AG20443 (cell line): ENCODE measurements at places on chromosomes 4 and X.

DNA sequence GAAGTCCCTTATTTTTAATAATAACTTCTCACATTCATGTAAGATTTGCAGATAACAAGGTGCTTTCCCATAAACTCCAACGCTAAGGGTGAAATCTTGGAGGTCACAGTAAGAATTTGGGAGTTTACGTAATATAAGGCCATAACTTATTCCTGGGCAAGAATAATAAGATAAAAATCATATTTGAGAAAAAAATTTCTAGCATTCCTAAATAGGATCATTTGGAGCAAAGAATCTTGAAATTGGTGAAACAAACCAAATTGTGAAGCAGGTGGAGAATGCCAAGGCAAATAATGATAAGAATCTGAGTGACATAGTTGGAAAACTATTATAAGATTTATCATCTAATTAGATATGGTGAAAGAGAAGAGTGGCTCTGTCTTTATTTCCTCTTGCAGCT lies 50.4 kb upstream of the FGF16 start:
- no peak for DNase-seq

DNA sequence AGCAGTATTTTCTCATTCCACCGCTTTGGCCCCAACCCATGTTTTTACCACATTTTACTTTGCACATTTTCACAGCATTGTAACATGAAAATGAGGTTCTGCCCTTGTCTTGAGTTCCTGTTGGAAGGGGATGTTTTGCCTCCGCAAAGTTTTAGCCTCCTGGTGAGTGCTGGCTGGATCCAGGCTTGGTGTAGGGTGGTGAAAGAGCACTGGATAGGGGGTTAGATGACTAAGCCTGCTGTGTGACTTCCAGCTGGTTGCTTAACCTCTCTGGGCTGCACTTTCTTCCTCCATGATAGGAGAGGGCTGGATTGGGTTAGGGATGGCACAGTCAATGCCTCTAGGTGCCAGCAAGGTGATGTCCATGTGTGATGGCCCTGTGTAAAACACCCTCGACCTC lies 28.9 kb downstream of the CYTL1 start:
- peak; percentile 57 for DNase-seq

GRCh38 chr4:162959046-162959445 lies 207.6 kb downstream of the NAF1 start:
- no peak for DNase-seq

GRCh38 chr4:4327652-4328121 lies 37.6 kb downstream of the ZBTB49 start:
- DNase-seq = peak; percentile 49

GRCh38 chr4:8688041-8688907 lies 95.7 kb downstream of the CPZ start:
- peak; percentile 79 for DNase-seq

GRCh38 chrX:153861151-153861550 lies 24.8 kb downstream of the L1CAM start:
- DNase-seq = peak; percentile 1

DNA sequence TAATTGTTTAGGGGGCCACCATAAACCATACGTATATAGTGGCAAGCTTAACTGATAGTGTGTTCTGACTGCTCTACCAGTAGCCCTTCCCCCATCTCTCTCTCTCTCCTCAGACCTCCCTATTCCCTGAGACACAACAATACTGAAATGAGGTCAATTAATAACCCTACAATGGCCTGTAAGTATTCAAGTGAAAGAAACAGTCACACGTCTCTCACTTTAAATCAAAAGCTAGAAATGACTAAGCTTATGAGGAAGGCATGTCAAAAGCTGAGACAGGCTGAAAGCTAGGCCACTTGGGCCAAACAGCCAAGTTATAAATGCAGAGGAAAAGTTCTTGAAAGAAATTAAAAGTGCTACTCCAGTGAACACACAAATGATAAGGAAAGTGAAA lies 78.0 kb downstream of the PRDM5 start:
- no peak for DNase-seq

- no peak for DNase-seq
Measured at GRCh38 chr4:2756691-2757350, 685 bp upstream of the TNIP2 start.

GRCh38 chr4:33111117-33111516 lies 2390.9 kb downstream of the PCDH7 start:
- DNase-seq = no peak

DNA sequence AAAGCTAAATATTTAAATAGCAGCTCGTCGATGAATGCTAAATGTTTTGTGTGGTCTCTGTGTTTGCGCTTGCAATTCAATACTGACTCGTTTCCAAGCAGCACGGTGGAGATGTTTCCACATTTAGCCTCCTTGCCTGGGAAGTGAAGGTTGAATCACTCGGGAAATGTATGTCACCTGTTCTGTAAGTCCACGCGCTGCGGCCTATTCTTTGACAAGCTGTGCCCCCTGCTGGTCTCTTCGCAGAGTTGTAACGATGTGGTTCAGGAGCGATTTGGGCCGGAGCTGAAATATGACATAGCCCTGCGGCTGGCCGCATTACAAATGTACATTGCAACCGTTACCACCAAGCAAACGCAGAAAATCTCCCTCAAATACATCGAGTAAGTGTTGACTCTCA lies 89.6 kb upstream of the PRPS2 start:
- peak; percentile 60 for DNase-seq

DNA sequence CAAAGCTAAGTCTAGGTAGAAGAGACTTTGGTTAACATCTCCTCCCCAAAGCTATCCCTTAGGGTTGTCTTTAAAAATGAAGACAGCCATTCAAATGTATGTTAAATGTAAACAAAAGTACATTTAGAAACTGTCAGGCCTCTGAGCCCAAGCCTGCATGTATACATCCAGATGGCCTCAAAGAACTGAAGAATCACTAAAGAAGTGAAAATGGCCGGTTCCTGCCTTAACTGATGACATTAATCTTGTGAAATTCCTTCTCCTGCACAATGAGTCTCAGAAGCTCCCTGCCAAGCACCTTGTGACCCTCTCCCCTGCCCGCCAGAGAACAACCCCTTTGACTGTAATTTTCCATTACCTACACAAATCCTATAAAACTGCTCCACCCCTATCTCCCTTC lies 377.9 kb downstream of the FAM133A start:
- no peak for DNase-seq

DNA sequence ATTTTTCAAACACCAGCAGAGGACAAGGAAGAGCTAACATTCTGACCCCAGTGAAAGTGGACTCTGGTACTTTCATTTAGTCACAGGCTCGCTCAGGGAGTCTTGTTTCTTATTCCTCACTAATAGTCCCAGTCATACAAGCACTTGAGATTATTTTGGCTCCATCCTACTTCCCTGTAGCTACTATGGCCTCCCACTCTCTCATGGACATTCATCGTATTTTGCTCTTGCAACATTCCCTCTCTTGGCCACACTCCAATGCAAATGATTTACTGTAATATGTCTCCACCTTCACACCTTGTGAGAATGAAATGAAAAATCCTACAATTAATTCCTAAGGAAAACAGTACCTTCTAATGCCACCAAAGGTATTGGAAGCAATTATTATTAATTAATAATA lies 21.3 kb downstream of the PLRG1 start:
- DNase-seq = no peak

GRCh38 chr4:959338-960139 lies 13.8 kb downstream of the DGKQ start:
- no peak for DNase-seq

DNA sequence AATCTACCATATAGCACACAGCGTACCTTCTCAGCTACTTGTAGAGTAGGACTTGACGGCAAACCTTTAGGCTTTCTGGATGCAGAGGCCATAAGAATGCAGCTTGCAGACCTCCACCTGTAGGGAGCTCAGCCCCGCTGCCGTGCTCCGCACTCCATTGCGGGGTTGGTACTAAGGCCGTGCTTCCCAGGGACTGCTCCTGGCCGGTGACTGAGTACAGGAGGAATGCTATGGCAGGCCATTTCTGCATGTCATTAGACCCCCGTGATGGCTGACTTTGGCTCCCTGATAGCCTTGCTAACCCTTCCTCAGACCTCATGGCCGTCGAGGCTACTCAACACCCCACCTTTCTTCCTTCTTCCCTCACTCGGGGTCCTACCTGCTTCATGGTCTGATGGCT lies 26.4 kb downstream of the TIGD2 start:
- DNase-seq = no peak

- DNase-seq = no peak
Measured at GRCh38 chrX:13651150-13651549, 1.8 kb upstream of the TCEANC start.

- DNase-seq = peak; percentile 27
Measured at GRCh38 chr4:153005899-153006381, 69.8 kb downstream of the FHDC1 start.

GRCh38 chrX:68692651-68693050 lies 45.2 kb downstream of the STARD8 start:
- no peak for DNase-seq

DNA sequence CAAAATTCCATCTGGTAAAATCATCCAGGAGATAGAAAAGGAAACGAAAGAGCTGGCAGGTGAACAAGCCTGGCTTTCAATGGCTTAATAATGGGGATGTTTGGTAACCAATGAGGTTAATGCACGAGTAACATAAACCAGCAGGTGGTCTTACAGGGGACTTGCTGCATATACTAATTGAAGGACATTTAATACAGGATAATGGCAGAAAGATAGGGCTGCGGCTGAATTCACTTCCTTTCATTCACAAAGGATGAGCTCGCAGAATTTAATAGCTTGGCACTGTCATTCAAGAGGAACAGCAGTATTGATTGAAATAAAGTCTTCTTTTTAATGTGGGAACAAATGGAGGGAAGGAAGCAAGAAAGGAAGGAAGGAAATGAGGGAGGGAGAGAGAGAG lies 156.3 kb upstream of the RAI2 start:
- no peak for DNase-seq

GRCh38 chrX:130415201-130415600 lies 13.4 kb downstream of the RBMX2 start:
- DNase-seq = no peak

DNA sequence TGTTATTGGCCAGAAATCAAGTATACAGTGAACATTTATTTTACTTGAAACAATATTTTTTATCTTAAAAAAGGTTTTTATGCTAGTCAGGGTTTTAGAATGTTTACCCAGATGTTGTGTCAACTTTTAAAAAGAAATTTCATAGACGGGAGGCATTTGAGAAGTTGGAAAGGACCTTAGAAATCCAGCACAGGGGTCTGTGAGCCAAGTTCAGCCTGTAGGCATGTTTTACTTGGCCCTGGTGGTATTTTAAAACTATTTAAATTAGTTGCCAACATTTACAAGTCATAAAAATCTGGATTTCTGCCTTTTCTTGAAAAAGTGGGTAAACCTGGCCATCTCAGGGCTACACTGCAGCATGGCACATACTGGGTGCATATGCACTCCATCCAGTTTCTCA lies 25.5 kb upstream of the FHL1 start:
- DNase-seq = peak; percentile 9

DNA sequence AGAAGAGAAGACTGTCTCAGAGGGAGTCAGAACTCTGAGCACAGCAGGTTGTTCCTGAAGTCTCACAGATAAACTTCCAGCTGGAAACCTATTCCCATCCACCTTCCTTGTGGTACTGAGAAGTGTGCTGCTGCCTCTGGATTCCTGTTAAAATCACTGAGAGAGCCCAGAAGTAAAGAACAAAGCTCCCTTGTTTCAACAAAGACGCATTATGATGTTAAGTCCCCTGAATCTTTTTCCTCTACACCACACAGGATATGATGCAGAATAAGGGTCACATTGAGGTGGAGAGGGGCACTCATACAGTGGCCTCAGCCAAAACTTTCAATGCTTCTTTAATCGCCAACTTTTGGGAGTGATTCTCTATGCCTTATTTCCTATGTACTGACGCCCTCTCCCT lies 321.0 kb downstream of the OPHN1 start:
- DNase-seq = no peak

DNA sequence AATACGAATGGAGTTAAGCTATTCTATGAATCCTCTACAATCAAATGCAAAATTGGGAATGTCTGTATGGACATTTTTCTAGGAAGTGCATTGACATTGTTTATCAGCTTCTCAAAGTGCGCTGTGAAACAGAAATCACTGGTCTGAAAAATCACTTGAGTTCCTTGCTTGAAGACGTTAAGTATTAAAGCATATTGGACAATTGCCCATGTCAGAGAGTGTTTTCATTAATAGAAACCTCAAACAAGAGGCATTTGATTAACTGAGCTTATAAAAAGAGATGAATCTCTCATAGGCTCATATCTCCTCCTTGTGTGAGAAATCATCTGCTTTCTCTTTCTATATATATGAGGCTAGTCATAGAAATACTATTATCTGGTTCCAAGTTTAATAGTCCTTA lies 692.1 kb upstream of the POU3F4 start:
- no peak for DNase-seq

- no peak for DNase-seq
Measured at GRCh38 chrX:97398030-97398551, 514.4 kb downstream of the RPA4 start.

- no peak for DNase-seq
Measured at GRCh38 chrX:123927845-123928244, 33.7 kb upstream of the STAG2 start.

DNA sequence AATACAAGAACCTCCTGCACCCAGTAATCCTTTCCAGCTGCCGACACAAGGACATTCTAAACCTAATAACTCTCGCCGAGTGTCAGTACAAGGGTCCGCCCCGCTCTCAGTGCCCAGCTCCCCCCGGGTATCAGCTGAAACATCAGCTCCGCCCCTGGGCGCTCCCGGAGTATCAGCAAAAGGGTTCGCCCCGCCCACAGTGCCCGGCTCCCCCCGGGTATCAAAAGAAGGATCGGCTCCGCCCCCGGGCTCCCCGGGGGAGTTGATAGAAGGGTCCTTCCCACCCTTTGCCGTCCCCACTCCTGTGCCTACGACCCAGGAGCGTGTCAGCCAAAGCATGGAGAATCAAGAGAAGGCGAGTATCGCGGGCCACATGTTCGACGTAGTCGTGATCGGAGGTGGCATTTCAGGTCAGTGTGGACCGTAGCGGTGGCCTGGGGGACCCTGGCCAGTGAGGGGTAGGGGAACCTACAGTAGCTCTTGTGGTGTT lies at the start of gene MAOA:
Gene MAOA (plus strand): TSS at position 295 of the 490 bp plus-strand sequence. CDS start 43 bp downstream, at position 338.
- peak; percentile 7 for DNase-seq

- no peak for DNase-seq
Measured at GRCh38 chr4:87299898-87300297, 22.8 kb downstream of the HSD17B13 start.

GRCh38 chrX:120426599-120426998 lies 42.5 kb downstream of the LAMP2 start:
- DNase-seq = no peak

DNA sequence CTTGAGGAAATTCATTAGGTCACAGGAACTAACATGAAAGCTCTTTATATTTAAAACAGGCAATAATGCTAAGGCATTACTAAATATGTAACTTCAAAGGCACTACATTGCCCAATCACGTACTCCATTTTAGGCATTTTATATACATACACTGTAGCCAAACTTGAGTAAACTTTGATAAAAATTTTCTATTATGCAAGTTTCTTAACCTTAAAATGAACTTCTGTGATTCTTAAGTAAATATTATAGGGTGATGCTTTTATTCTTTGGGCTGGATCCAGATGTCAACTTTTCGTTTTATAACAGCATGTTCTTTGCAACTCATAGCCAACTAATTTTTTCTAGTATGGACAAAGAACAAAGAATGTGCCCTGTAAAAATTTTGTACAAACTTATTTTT lies 28.3 kb upstream of the MAP9 start:
- DNase-seq = no peak

- no peak for DNase-seq
Measured at GRCh38 chrX:18449236-18449635, 23.8 kb downstream of the CDKL5 start.

GRCh38 chr4:165563851-165564250 lies 185.0 kb downstream of the CPE start:
- no peak for DNase-seq

GRCh38 chr4:48109413-48110263 lies 24.4 kb downstream of the TXK start:
- DNase-seq = peak; percentile 16

GRCh38 chr4:60948008-60948407 lies 252.1 kb upstream of the ADGRL3 start:
- peak; percentile 11 for DNase-seq
